ENCODE measurements at places on chromosomes 7 and 10.

GRCh38 chr10:95832216-95833041, 75.3 kb upstream of the CC2D2B start:
- no peak for DNase-seq

GRCh38 chr7:24763303-24763901, 6.1 kb upstream of the GSDME start:
- no peak for DNase-seq

GRCh38 chr7:71238581-71239295, 106.8 kb downstream of the GALNT17 start:
- DNase-seq = no peak

- no peak for DNase-seq
These were observed 135.4 kb upstream of the PCBD1 start for GRCh38 chr10:71023704-71024283.

DNA sequence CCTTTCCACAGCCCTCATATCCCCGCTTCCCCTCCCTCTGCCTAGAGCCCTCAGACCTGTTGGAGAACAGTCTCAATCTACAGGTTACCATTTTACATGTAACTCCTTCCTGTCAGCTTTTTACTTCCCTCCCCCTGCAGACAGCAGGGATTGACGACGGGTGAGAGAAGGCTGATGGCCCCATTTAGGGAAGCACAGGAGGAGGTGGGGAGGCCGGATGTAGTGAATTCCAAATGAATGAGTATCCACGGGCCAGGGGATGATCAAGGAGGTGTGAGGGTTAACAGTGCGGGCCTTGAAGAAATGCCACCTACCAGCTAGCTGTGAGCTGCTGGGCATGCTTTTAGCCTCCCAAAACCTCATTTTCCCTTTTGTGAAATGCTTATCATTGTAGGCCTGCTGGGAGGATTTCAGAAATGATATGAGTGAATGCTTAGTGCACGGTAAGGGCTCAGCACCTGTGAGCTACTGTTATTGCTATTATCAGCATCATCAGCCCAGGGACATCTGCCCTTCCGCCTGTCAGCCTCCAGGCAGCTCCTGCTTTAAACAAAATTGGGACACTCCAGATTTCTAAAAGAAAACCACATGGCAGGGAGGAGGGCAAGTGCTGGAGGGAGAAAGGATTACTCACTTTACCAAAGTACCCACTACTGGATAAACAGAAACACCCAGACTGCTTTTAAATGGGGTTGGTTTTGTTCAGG, 6.5 kb upstream of the NANOS1 start:
- DNase-seq = no peak

DNA sequence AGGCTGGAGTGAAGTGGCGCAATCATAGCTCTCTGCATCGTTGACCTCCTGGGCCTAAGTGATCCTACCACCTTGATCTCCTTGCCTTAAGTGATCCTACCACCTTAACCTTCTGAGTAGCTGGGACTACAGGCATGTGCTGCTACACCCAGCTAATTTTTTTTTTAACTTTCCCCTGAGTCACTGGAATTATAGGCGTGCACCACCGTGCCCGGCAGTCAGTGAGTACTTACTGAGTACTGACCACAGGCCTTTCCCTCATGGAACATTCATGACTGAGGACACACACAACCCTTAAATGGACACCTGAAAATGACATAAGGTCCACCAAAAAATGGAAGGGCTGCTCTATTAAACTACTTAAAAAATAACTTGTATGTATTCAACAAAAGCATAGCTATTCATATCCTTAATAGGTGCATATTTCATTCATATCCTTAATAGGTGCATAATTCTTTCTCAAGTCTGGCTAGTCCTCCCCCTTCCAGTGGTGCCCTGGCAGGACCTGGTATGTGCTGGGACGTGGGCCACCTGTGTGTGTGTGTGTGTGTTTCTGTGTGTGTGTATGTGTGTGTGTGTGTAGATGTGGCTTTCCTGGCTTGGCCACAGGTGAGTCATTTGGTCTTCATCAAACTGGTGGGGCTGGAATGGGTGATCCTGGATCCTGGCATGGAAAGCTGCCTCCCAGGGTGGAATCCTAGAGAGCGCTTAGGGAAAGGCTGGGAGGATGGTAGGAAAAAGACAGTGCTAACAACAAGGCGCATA, 3.5 kb downstream of the FAM180A start:
- no peak for DNase-seq

GRCh38 chr7:13042605-13043236, 355.3 kb downstream of the ARL4A start:
- DNase-seq = no peak

GRCh38 chr10:118259288-118259906, 82.7 kb downstream of the FAM204A start:
- peak; percentile 19 for DNase-seq

- no peak for DNase-seq
These were observed 282.2 kb downstream of the AGMO start for GRCh38 chr7:15279640-15280039.

DNA sequence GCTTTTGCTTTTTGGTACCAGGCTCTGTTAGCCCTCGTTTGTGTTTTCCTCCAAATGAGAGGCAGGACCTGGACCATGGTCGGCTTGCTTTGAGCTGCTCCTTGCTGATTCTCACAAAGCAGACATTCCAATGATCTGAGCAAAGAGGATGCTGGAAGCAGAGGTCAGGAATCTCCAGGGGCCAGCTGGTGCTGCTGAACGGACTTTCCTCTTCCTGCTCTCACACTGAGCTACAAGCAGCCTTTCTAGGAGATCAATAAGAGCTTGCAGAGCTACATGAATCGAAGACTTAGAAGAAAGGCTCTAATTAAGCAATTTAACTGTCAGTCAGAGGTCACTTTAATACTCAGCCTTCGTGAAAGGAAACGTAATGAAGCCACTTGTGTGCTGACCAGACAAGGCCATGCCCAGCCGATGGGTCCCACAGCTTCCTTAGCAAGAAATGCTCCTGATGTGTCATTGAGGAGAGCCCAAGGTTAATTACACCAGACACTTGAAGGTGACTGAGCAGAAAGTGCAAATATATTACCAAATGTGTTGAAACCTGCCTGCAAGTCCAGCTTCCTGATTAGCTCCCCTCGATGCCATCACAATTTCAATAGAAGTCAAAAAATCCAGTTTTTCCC, 151.3 kb upstream of the RSU1 start:
- no peak for DNase-seq

- DNase-seq = no peak
These were observed 1017.0 kb upstream of the GHITM start for GRCh38 chr10:83122336-83122735.

- DNase-seq = no peak
These were observed 152.8 kb downstream of the CUBN start for GRCh38 chr10:16976803-16977202.

GRCh38 chr7:1987591-1988532, 244.9 kb downstream of the MAD1L1 start:
- no peak for DNase-seq

DNA sequence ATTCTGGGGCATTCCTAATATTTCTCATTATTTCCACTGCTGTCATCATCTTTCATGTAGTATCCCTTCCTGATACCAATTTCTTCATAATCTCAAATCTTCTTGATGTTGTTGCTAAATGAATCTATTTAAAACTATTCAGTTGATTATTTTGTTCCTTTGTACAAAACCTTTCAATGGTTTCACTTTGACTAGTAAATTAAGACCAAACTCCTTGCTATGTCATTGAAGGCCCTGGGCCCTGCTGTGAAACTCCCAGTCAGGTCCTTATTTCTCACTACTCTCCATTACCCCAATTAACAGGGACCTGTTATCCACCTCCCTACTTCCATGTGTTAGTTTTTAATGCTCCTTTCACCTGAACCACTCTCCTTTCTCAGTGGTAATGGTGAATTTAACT, 97.0 kb downstream of the CTTNBP2 start:
- no peak for DNase-seq

DNA sequence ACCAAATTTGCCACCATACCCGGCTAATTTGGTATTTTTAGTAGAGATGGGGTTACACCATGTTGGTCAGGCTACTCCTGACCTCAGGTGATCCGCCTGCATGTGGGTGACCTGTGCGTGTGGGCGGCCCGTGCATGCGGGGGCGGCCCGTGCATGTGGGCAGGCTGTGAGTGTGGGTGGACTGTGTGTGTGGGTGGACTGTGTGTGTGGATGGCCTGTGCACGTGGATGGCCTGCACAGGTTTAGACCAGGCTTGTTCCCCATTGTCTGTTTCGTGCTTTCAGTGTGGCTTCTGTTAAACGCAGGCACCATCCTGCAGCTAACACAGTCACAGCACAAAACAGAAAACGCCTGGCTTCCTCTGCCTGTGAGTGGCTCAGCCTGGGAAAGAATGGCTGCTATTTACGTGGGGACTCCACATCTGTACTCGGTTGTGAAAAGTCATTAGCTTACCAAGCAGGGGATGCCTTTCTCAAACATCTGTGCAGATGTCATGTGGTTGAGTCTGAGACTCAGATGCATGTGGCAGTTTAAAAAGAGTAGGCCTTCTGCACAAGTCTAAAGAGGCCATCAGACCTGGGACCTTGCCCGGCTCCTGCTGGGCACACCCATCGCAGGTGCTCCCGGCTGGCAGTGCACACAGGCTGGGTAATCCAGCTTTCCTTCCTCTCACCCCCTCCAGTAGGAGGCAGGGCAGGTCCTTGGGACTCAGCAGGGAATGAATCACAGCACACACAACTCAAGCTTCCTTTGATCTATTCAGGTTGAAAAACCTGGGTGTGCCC, 91.6 kb downstream of the COBL start:
- peak; percentile 84 for DNase-seq

DNA sequence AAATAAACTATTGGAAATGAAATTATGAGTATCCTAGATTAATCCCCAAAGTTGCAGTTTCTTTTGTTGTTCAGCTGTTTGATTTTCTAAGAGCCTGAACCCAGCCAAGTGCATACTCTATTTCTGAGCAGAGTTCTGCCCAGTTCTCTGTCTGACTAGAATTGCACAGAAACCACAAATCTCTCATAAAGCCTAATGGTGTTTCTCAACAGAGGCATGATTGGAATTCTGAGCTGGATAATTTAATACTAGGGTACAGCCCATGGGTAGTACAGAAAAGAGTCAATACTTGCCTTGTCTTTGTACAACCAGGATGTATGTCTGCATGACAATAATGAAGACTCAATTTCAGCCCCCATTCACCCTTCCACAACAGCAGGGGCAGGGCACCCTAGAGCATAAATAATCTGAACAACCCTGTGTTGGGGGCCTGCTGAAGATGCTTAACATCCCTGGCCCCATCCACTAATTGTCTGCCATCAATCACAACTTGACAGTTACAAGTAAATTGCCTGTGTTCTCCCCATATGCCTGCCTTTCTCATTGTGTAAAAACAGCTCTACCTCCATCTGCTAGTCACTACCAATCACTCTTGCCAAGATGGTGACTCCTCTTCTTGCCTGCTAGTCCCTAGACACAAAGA, 114.4 kb downstream of the NPSR1 start:
- no peak for DNase-seq

DNA sequence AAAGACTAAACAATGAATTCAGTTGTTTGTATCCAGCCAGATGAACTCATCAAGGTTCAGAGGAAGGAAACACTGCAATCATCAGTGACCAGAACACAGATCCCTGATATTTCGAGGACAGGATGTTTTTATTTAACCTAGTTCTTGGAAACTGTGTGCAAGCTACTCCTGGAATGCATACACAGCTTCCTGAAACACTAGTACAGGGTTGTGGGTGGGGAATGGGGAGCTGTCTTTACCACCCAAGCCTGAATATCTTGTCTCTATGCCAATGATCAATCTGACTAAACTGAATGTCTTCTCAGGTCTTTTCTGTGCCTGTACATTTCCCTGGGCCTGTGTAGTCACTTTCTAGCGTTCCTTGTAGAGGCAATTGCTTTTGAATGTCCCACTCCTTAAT, 374.6 kb downstream of the CALN1 start:
- no peak for DNase-seq

- peak; percentile 52 for DNase-seq
These were observed 575 bp downstream of the DLG5 start for GRCh38 chr10:77925795-77926565.

- DNase-seq = no peak
These were observed 27.7 kb upstream of the MYH16 start for GRCh38 chr7:99244939-99245338.

DNA sequence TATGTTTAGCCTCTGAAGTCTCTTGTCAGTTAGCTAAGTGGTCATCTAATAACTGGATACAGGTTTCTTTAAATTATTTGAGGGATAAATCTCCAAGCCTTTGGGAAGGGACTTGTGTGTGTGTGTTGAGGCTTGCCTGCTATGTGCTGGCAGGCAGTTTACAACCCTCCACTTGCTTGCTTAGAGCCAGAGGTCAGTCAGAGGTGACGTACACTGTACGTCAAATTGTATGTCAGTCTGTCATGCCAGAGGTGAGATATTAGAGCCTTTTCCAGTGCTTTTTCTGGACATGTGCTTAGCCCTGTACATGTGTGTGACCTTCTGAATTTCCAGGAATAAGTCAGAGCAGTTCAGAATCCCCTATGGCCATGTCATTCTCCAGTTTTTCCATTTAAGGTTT, 438.9 kb downstream of the SDK1 start:
- DNase-seq = no peak

- DNase-seq = peak; percentile 16
These were observed 97.0 kb upstream of the DDC start for GRCh38 chr7:50662041-50662694.

DNA sequence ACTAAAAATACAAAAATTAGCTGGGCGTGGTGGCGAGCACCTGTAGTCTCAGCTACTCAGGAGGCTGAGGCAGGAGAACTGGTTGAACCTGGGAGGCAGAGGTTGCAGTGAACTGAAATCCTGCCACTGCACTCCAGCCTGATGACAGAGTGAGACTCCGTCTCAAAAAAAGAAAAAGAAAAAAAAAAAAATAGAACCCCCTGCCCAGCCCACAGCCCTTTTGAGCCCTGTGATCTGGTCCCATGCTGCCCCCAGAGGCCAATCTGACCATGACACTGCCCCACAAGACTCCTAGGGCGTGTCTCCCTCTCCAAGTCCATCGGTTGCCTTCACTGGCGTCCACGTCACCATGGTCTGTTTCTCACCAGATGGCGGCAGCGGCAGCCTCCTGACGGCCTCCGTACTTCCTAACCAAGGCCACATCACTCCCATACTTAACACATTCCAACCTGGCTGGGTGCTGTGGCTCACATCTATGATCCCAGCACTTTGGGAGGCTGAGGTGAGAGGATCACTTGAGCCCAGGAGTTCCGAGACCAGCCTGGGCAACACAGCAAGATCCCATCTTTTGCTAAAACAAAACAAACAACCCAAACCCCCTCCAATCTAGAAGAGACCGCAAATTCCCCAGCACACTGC, 18.0 kb downstream of the STX1A start:
- peak; percentile 90 for DNase-seq
